Fibroblast of lung (primary cell): ENCODE measurements at places on chromosomes 2 and 18. TPM values are rescaled to one million over a fixed set of nuclear protein-coding genes. Genes with fewer than 3 reads are reported as not detected.

GRCh38 chr2:65299246-65299645 is 71.6 kb downstream of the ACTR2 start:
- no peaks in the 10 kb centered on the region for H3K27me3 ChIP-seq
- no peaks in the 10 kb centered on the region for H3K36me3 ChIP-seq
- no peak overlapping the region for H3K4me3 ChIP-seq
- peak overlapping the region; percentile 84 for H3K27ac ChIP-seq
- DNase-seq: peak; percentile 63
- peaks cover 31% of the 10 kb centered on the region for H3K4me1 ChIP-seq

DNA sequence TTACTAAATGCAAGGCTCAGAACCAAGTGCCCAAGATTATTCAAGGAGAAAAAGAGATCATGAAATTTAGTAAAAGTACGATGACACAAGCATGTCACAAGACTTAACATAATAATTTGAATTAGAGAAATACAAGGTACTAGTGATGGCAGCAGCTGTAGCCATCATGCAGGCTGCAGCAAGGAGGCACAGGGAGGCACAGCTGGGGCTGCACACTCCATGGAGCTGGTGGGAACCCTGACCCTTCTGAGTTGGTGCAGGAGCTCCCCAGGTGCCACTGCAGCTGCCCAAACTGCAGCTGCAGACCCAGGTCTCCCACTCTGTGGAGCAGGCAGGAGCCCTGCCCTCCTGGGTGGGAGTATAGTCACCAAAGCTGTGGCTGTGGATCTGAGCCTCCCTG is 46.0 kb downstream of the COL3A1 start:
- no peaks in the 10 kb centered on the region for H3K27me3 ChIP-seq
- H3K4me1 ChIP-seq: peaks cover 15% of the 10 kb centered on the region
- no peak overlapping the region for H3K4me3 ChIP-seq
- no peak overlapping the region for H3K27ac ChIP-seq
- DNase-seq: no peak
- H3K36me3 ChIP-seq: no peaks in the 10 kb centered on the region

DNA sequence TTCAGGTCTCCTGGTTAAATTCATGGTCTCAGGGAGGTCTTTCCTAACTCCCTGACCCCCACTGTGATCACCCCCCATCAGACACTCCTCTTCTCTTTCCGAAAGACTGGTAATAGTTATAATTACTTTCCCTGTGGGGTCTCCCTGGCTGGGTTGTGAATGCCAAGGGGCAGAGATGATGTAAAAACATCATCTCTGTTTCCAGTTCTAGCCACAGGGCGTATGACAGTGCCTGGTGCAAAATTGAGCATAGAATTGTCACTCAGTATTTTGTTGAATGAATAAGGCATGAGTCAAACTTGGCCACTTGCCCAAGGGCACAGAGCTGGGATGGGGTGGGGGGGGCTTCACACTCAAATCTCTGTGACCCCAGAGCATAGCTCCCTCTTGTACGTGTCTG is 65.2 kb downstream of the LTBP1 start:
- no peak for DNase-seq
- H3K4me1 ChIP-seq: peaks cover 5% of the 10 kb centered on the region
- no peaks in the 10 kb centered on the region for H3K27me3 ChIP-seq
- no peak overlapping the region for H3K4me3 ChIP-seq
- no peaks in the 10 kb centered on the region for H3K36me3 ChIP-seq

GRCh38 chr2:170229125-170229524 is 51.2 kb downstream of the MYO3B start:
- H3K27me3 ChIP-seq: no peaks in the 10 kb centered on the region
- DNase-seq: no peak
- H3K27ac ChIP-seq: no peak overlapping the region

The SELENOI gene
- total RNA-seq: 13.1 and 18.8 TPM in 2 replicates

- no peak for DNase-seq
- peaks cover 11% of the 10 kb centered on the region for H3K4me1 ChIP-seq
- H3K27ac ChIP-seq: peak overlapping the region; percentile 97
- H3K4me3 ChIP-seq: peak overlapping the region; percentile 69
- H3K36me3 ChIP-seq: peaks cover 14% of the 10 kb centered on the region
Measured at GRCh38 chr2:102144128-102144527, 1.6 kb downstream of the IL1R1 start.

DNA sequence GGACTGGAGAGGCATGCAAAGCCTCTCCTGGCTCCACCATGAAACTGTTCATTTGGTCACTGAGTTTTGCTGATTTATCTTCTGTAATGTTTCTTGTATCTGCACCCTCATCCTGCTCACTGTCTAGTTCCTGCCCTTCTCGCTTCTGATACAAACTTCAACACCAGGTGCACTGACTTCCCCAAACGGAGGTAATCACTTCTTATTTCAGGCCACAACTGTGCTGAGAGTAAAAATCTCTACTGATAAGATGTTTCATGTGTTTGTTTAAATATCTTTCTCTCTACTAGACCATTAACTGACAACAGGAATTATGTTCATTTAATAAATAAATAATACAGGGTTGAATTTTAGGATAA is 10.9 kb upstream of the NT5C1B start:
- no peaks in the 10 kb centered on the region for H3K36me3 ChIP-seq
- no peaks in the 10 kb centered on the region for H3K27me3 ChIP-seq
- no peak overlapping the region for H3K4me3 ChIP-seq
- H3K27ac ChIP-seq: no peak overlapping the region
- H3K4me1 ChIP-seq: peaks cover 14% of the 10 kb centered on the region

DNA sequence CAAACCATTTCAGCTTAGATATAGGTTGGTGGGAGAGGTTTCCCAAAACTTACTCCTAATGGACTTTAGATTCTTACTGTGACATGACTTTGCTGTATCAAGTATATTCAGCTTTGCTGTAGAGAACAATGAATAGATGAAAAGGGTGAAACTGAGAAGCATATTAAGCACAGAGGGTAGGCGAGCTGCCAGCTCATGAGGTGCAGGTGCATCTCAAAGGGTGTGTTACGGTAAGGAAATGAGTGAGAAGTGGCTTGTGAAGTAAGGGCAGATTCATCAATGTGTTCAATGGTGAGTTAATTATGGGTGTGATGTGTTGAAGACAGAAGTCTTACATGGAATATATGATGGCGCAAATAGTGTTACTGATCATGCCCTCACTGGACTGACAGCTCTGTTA is 49.3 kb downstream of the CD8B2 start:
- no peaks in the 10 kb centered on the region for H3K27me3 ChIP-seq
- DNase-seq: no peak
- H3K4me3 ChIP-seq: no peak overlapping the region

DNA sequence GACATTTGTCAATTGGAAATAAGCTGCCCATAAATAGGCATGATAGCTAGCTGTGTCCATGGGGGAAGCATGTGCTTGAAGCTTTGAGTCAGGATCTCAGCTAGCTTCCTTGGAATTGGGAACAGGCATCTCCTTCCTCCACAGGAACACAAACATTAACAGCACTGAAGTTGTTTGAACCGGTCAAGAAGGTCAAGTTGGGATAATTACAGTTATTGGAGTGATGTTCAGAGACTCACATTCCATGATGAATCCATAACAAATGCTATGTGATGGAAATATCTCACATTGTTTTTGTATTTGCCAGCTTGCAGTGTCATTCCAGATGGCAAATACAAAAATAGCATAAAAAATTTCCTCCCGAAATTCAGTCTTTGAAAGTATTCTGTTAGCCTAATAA is 347.6 kb upstream of the SMIM21 start:
- H3K4me1 ChIP-seq: no peaks in the 10 kb centered on the region
- no peak overlapping the region for H3K27ac ChIP-seq
- no peak for DNase-seq
- H3K4me3 ChIP-seq: no peak overlapping the region
- H3K27me3 ChIP-seq: no peaks in the 10 kb centered on the region

The SERPINB2 gene
- total RNA-seq: 3.9 and 12.1 TPM in 2 replicates

GRCh38 chr2:43941359-43941758 is 54.4 kb downstream of the LRPPRC start:
- peaks cover 7% of the 10 kb centered on the region for H3K36me3 ChIP-seq
- H3K4me3 ChIP-seq: no peak overlapping the region
- H3K27ac ChIP-seq: no peak overlapping the region
- DNase-seq: no peak

GRCh38 chr18:76391038-76391437 is 104.0 kb downstream of the ZNF516 start:
- H3K27ac ChIP-seq: no peak overlapping the region
- H3K4me3 ChIP-seq: no peak overlapping the region
- H3K27me3 ChIP-seq: no peaks in the 10 kb centered on the region
- H3K4me1 ChIP-seq: no peaks in the 10 kb centered on the region

DNA sequence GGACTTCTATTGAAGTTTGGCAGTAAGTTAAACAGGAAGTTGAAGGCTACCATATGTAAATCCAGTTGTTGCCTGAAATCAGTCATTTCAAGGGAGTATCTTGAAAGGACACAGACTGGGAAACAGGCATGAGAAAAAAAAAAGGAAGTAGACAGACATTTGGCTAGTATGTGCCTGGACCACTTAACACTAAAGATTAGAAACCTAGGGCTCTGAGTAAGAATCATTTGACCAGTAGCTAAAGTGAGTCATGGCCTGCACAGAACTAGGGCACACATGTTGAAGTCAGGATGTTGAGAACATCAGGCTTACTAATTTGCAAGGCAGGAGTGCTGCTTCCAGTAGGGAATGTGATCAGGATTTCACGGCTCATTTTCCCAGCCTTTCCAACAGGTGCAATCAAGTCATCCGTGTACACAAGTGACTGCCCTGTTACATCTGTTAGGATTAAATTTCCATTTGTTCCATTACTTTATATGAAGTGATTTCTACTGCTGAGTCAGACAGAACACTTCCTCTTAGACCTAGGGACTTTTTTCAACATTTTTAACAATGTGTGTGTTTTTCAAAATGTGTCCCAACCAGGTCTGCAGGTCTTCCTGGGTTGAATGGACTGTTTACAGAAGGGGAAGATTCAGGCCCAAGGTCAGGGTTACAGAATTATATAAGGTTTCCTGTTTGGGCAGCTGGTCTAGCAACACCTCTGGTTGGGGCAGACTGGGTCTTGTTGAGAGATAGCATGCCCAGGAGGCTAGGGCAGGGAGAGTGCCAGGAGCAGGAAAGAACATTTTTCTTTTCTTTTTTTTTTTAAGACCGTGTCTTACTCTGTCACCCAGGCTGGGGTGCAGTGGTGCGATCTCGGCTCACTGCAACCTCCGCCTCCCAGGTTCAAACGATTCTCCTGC is 145.6 kb downstream of the TGIF1 start:
- peak overlapping the region; percentile 64 for H3K4me3 ChIP-seq
- H3K27ac ChIP-seq: peak overlapping the region; percentile 99
- H3K4me1 ChIP-seq: peaks cover 30% of the 10 kb centered on the region
